NCI-H1417 treated with DMSO at 0.1 percent for 48 hours (cell line): ENCODE measurements at places on chromosomes 2 and 18.

DNA sequence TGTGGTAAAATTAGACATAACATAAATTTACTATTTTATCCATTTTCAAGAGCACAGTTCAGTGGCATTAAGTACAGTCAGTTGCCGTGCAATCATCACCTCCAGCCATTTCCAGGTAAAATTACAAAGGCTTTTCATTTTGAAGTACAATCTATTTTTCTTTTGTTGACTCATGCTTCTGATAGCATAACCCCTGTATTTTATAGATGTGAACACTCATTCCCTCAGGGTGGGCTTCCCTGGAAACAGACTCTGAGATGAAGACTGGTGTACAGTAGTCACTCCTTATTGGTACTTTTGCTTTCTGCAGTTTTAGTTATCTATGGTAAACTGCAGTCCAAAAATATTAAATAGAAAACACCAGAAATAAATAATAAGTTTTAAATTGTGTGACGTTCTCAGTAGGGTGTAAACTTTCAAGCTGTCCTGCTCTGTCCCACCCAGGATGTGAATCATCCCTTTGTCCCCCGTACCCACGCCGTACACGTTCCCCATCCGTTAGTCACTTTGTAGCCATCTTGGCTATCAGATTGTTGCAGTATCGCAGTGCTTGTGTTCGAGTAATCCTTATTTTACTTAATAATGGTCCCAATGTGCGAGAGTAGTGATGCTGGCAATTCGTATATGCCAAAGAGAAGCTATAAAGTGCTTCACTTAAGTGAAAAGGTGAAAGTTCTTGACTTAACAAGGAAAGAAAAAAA lies 41.1 kb upstream of the NAB1 start:
- no peak for DNase-seq

DNA sequence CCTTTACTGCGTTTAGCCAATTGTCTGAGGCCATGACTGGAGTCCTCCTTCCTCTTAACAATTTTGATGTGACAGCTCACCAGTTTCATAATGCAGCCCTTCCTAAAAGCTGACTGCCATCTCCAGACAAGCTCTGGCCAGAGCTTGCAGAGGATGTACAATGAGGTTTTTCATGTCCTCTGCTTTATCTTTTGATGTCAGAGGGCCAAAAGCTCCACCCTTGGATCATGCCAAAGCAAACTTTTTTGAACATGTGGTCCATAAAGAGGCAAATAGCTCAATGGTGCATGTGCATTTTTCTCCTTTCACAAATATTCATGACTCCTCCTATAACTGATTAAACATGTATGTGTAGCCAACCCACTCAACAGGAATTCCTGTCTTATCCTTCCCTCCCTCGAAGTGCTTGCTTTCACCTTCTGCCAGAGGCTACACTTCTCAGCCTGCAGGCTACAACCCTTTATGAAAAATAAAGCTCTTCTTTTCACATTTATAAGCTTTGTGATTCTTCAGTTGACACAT lies 266.2 kb downstream of the FBXO15 start:
- no peak for DNase-seq

DNA sequence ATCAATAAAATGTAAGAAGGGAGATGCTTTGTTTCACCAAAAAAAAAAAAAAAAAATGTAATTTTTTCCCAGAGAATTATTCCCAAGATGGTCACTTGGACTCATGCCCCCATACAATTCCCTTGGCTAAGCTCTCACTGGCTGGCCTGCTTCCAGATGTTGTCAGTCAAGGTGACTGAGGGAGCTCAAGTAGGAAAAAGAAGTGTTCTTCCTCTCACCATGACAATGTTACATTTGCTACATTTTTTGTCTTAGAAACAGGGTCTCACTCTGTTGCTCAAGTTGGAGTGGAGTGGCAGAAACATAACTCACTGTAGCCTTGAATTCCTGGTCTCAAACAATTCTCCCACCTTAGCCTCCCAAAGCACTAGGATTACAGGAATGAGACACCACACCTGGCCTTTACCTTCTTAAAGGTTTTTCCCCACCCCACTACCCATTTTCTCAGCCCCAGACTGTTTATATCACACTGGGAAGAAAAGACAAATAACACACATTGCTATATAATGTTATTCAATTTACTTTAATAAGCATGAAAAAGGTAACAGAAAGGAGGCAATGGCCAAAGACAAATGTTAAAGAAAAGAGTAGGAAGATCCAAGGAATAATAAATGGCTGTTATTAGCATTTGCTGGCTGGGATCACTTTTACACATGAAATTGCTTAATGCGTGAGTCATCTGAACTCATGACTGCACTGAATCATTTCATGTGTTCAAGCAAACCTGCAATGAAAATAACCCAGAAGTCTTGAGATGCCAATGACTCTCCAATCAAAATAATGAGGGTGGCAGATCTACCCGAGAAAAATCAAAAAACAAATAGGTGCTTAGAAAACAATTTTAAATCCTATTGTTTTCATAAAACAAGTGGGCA lies 45.2 kb downstream of the ACVR1 start:
- DNase-seq, result no peak

GRCh38 chr2:42492691-42493467 lies 903 bp downstream of the KCNG3 start:
- DNase-seq, result no peak

DNA sequence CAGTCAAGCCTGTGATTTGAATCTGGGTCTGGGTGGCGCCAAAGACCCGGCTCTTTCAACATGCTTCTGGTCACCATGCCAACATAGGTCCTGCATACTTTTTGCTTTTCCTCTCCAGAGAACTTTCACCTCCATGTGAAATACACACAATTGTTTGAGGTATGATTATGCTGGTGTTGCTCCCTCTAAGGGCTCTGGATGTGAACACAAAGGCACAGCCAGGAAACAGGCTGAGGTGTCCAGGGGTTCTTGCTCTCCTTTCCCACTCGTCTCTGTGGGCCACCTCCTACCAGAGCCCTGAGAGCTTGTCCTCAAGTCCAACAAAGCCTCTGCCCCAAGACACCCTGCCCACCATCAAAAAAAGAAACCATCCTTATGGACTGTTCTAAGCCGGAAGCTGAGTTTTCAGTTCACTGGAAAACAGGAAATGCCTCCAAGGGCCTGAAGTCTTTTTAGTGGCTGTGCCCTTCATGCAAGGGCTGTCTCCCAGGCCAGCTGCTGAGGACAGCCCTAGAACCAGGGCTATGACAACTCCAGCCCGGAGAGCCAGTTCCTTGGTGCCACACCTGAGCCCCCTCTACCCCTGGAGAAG lies 100.2 kb upstream of the EPAS1 start:
- no peak for DNase-seq

DNA sequence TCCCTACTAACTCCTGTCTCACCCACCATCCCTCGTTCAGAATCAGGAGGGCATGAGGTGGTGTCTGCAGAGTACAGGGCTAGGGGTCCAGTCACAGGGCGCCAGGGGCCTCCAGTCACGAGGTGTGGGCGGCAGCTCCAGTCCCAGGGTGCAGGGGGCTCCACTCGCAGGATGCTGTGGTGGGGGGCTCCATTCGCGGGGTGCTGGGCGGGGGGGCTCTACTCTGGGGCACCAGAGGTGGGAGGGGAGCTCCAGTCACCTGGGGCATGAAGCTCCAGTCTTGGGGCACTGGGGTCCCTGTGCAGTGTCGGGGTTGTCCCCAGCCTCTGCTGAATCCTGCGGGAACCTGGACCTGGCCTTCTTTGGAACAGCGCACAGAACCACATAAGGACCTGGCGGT lies 66.0 kb downstream of the EIPR1 start:
- DNase-seq, result no peak

GRCh38 chr2:225894236-225894980 lies 494.9 kb downstream of the NYAP2 start:
- no peak for DNase-seq

GRCh38 chr18:24270937-24271380 lies 126.7 kb downstream of the OSBPL1A start:
- no peak for DNase-seq

- no peak for DNase-seq
Observed at GRCh38 chr2:102117472-102117858, 25.1 kb upstream of the IL1R1 start.

DNA sequence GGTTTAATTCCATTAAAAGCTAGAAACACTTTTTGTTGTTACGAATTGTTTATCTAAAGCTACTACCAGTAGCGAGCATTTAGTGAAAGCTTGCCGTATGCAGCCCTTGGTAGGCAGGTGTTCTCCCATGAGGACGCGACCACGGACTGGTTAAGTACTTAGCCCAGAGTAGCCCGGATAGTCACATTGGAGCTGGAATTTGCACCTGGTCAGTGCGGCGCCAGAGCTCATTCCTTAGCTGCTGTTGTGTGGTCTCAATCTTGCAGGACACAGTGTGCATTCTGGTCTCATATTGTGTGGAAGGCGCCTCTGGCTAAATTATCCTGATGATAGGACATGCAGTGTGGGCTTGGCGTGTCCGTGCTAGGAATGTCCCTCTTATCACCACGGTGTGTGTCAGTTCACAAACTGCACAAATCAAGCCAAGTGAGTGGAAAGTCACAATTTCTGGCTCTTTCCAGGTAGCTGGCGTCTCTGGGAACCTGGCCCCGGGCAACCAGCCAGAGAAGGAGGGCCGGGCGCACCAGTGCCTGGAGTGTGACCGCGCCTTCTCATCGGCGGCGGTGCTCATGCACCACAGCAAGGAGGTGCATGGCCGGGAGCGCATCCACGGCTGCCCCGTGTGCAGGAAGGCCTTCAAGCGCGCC lies 133.3 kb downstream of the ZNF236 start:
- DNase-seq, result no peak

- DNase-seq, result no peak
Observed at GRCh38 chr2:173223871-173224270, 130.8 kb upstream of the CDCA7 start.

GRCh38 chr2:85178154-85178553 lies 45.0 kb downstream of the TCF7L1 start:
- DNase-seq, result no peak

GRCh38 chr2:31238906-31239592 lies 5.1 kb downstream of the EHD3 start:
- no peak for DNase-seq

DNA sequence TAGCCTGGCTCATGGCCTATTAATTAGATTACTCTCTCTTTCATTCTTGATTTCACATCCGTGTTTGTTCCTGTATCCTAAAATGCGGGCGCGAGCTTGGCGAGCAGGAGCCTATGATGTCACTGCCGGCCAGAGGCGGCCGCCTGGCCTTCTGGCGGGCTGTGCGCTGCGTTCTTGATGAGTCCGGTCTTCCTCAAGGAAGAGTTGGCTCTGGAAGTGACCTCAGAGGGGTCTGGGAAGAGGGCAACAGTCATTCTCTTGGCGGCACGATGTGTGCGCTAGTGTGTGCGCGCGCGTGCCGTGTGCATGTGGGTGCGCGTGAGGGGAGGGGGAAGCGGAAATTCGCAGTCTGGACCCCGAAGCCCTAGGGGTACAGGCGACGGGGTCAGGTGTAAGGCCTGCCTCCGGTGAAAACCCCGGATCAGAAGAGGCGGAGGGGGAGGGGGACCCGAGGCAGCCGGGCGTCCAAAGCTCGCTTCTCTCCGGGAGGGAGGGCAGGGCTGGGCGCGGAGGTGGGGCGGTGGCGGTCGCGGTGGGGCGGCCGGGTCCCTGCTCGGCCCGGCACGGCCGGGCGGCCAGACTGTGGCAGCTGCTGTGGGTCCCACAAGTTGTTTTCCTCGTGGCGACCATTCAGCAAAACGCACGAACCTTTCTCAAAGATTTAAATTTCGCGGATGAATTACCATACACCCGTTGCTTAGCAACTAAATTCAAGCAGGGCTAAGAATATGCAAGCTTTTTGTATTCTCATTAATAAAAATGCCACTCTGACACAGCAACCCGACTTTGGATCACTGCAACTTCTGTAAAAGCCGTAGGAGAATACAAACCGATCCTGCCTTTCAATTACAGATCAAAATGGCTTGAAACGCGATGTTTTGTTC lies 8.4 kb downstream of the POU3F3 start:
- no peak for DNase-seq

DNA sequence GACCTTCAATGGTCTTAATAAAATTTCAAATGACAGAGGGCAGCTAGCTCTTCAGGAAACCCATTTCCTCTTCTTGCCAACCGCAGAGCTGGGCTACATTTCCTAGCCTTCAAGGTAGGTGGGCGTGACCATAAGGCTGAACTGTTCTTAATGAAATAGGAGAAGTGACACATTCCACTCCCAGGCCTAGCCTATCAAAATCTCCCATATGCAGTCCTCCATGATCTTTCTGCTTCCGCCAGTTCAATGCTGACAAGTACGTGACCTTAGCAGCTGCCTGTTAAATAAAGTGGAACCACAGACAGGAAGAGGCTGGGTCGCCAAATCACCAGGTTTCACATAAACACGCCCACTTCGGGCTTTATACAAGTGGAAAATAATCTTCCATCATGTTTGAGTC lies 13.2 kb downstream of the SERPINE2 start:
- DNase-seq, result no peak

DNA sequence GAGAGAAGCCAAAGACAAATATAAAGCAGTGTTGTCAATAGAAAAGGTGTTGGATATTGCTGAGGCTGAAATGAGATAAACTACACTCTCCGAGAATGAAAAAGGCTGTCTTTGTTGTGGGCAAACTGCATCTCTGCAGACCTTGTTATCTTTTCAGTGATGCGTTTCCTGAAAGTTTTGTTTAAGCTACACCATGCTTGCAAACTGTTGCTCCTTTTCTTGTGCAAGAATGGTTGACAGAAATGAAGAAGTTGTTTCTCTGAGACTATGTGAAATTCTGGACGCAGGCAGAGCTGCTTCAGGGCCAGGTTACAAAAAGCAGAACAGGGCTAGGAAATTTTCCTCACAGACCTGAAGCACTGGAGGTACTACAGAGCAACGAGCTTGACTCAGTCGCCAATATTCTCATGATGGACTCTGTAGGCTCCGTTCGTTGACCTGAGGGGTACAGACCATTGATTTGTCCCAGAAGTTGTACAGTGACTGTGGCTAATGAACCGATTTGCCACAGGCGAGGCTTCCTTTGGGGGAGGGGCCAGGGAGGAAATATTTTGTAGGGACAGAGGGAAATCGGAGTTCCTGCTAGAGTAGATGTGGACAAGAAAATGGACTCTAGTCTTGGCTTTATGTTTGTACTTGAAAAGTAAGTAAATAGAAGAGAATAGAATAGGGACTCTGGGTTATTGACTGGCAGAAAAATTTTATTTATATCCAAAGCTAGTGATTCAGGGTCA lies 3.5 kb upstream of the ATL2 start:
- no peak for DNase-seq

GRCh38 chr2:100718065-100718629 lies 101.8 kb upstream of the NPAS2 start:
- DNase-seq, result no peak
